ENCODE measurements at places on chromosomes 6 and 20.

DNA sequence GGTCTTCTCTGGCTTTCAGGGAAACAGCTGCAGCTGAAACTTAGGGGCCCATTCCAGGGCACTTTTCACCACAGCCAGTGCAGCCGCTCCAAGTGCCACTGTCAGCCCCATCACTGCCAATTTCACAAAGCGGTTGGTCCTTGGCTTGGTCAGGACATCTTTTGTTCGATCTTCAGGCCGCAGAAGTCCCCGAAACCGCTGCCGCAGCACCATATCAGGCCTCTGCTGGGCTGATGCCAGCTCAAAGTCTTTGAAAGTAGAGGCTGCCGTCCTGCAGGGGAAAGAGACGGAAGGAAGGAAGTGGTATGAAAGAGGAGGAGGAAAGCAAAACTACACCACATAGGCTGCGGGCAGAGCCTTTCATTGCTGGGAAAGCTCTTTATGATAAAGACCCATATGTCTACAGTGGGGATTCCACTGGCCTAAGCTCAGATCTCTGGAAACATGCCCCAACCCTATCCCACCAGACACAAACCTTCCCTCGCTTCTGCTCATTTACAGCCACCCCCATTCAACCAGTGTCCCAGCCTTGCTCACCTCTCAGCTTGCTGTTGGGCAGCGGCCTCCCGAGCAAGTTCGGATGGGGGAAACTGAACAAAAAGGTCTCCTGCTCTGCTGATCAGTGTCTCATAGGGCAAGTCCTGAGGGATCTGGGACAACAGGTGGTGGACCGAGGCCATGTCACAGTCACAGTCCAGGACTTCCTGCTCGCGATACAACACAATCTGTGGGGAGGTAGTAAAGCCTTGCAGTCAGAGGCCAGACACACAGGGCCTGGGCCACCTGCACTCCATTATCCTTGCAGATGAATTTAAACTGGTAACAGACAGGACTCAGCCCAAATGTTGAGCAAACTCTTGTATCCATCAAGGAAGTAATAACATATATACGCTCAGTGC is 23.5 kb downstream of the TBC1D20 start:
- H3K27ac ChIP-seq, result no peak overlapping the region
- peaks cover 20% of the 10 kb centered on the region for H3K4me1 ChIP-seq
- peaks cover 55% of the 10 kb centered on the region for H3K36me3 ChIP-seq
- no peaks in the 10 kb centered on the region for H3K27me3 ChIP-seq

- no peaks in the 10 kb centered on the region for H3K27me3 ChIP-seq
- H3K36me3 ChIP-seq, result no peaks in the 10 kb centered on the region
- H3K4me1 ChIP-seq, result no peaks in the 10 kb centered on the region
- DNase-seq, result no peak
Measured at GRCh38 chr6:157711060-157711459, 112.0 kb upstream of the SNX9 start.

DNA sequence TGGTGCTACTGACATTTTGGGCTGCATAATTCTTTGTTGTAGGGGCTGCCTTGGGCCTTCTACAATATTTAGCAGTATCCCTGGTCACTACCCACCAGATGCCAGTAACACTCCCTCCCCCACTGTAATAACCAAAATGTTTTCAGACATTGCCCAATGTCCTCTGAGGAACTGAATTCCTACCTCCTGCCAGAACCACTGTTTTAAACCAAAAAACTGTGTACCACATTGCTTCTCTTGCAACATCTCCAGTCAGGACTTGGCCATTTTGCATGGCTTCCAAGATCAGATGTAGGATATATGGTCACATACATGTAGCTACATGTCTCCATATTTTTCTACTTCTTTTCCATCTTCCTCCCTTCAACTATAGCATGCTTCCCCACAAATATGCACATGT is 97.4 kb upstream of the IFNGR1 start:
- H3K4me1 ChIP-seq, result no peaks in the 10 kb centered on the region
- no peak overlapping the region for H3K27ac ChIP-seq
- no peaks in the 10 kb centered on the region for H3K27me3 ChIP-seq
- H3K36me3 ChIP-seq, result no peaks in the 10 kb centered on the region
- DNase-seq, result no peak

DNA sequence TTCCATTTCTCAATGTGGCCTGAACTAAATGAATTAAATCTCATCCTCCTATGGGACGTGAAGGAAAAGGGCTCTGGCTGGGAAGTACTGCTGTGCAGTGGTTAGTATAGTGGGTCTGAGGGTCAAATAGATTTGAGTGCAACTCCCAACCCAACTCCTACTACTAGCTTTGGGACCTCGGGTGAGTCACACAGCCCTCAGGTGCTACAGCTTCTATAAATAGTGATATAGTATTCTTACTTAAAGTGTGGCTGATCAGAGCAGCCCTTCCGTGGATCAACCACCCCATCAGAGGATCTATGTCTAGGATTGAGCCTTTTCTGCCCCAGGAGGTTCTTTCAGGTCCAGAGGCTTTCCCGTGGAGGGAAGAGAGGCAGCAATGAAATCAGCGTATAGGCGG is 904 bp upstream of the UST start:
- peak overlapping the region; percentile 60 for H3K4me3 ChIP-seq
- peaks cover 26% of the 10 kb centered on the region for H3K4me1 ChIP-seq
- H3K36me3 ChIP-seq, result no peaks in the 10 kb centered on the region
- no peak for DNase-seq

- no peaks in the 10 kb centered on the region for H3K4me1 ChIP-seq
- no peaks in the 10 kb centered on the region for H3K36me3 ChIP-seq
- H3K27ac ChIP-seq, result no peak overlapping the region
- H3K27me3 ChIP-seq, result no peaks in the 10 kb centered on the region
Measured at GRCh38 chr6:6982663-6983062, 125.1 kb upstream of the RREB1 start.

GRCh38 chr20:31835554-31835953 is 9.8 kb downstream of the FOXS1 start:
- H3K27me3 ChIP-seq, result no peaks in the 10 kb centered on the region
- H3K27ac ChIP-seq, result no peak overlapping the region
- H3K4me1 ChIP-seq, result no peaks in the 10 kb centered on the region
- no peak overlapping the region for H3K4me3 ChIP-seq

- no peaks in the 10 kb centered on the region for H3K36me3 ChIP-seq
- H3K27me3 ChIP-seq, result no peaks in the 10 kb centered on the region
- peaks cover 12% of the 10 kb centered on the region for H3K4me1 ChIP-seq
Measured at GRCh38 chr6:167400482-167401138, 75.7 kb downstream of the TTLL2 start.

DNA sequence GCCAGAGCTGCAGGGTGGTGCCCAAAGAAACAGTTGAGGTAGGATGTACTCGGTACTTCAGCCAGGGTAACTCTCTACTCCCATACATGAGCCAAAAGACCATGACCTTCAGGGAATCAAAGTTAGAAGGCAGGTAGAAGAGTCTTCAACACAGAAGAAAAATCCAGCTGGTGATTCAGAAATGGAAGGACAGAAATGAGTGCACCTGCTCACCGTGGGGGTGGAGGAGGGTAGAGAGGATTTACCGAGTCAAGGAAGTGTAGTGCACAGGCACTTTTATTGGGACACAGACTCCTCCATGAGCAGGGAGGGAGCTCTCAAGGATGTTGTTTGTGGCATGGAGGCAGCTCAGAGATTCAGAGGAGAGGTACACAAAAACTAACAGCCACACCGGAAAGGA is 330.3 kb upstream of the PRDM1 start:
- H3K36me3 ChIP-seq, result no peaks in the 10 kb centered on the region
- H3K27ac ChIP-seq, result no peak overlapping the region
- H3K4me1 ChIP-seq, result peaks cover 11% of the 10 kb centered on the region
- no peak for DNase-seq
- no peak overlapping the region for H3K4me3 ChIP-seq
- H3K27me3 ChIP-seq, result no peaks in the 10 kb centered on the region

DNA sequence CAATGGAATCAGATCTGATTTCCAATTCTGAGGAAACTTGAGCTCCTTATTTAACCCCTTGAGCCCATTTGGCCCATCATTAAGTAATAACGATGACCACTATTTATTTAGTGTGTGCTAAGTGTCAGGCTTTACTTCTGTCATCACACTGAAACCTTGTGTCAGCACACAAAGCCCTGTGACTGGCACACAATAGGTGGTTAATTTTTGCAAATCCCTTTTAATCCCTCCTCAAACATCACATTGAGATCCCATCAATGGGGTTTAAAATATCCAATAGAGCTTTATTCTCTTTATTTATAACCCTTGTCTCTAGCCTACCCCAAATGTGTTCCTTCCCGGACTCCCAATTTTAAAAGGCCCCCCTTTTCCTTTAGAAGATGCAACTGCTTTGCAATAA is 656.8 kb upstream of the CHD6 start:
- no peaks in the 10 kb centered on the region for H3K36me3 ChIP-seq
- H3K27ac ChIP-seq, result no peak overlapping the region
- DNase-seq, result no peak
- H3K27me3 ChIP-seq, result no peaks in the 10 kb centered on the region
- no peak overlapping the region for H3K4me3 ChIP-seq

DNA sequence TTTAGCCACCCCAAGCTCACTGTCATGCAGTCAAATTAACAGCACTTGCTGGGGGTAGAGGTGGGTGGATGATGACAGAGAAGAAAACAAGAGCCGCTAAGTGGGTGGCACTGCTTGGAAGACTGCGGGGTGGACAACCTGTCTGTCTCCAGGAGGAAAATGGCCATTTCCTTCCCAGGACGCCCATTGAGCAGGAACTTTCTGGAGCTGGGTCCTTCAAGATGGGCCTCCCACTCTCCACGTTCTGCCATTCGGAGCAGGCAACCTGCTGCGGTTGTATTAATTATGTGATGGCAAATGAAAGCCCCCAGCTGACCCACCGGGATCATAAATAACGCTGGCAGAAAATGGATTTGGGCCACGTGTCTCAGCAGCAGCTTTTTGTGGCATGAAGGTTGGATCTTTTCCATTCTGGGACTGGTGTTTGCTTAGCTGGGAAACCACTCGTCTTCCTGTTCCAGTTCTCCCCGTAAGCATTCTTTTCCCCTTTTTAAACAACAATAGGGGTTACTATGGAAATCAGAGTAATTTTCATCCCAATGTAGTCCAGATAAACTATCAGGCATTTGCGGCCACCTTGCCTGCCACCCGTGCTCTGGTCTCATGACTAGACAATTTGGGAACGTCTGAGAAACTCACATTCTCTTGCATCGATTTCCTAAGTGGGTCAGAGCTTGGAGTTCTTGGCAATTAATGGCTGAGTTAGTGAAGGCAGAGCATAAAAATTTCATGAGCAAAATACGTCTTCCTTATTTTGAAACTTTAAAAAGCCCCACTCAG is 215.5 kb downstream of the ANKRD60 start:
- no peak for DNase-seq
- no peaks in the 10 kb centered on the region for H3K27me3 ChIP-seq
- H3K4me3 ChIP-seq, result no peak overlapping the region
- no peaks in the 10 kb centered on the region for H3K36me3 ChIP-seq
- no peaks in the 10 kb centered on the region for H3K4me1 ChIP-seq
- H3K27ac ChIP-seq, result no peak overlapping the region

DNA sequence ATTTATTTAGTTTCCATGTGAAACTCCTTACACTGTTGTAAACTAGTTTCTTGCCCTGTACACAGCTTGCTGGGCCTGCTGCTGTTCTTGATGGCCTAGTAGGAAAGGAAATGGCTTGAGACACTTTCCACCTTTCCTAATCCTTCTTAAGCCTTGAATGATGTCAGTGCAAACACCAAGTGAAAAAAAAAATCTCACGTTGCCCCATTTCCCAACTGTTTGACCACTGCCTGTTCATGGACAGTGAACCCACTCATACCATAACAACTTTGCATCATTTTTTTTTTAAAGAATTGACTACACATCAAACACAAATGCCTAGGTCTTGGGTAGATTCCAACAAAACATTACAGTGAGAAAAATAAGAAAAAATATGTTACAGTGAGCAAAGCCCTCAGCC is 653.6 kb upstream of the FLRT3 start:
- no peak overlapping the region for H3K4me3 ChIP-seq
- no peaks in the 10 kb centered on the region for H3K36me3 ChIP-seq
- no peak for DNase-seq
- H3K27ac ChIP-seq, result no peak overlapping the region
- no peaks in the 10 kb centered on the region for H3K27me3 ChIP-seq

DNA sequence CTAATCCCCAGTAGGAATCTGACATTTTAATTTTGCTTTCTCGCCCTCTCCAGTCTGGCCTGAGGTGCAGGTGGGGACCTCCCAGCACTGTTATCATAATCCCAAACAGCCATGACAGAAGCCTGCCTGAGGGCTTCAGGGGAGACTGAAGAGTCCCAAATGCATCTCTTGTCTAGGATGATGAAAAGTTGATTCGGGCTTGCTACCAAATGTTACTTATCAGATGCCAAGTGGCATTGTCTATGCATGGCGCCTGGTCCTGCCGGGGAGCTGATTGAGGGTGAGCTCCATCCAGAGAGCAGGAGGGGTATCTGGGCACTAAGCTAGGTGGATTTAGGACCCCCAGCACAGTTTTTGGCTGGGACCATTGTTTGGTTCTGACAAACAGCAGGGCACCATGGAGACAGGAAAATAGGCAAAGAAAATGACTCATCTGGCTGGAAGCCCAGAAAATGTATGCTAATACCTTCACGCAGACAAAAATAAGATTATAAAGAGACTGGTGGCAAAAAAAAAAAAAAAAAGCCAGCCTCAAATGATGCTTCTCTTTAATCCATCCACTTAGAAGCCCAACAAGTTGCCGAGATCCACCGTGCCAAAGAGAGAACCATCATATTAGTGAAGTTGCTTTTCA is 513.7 kb upstream of the SULF2 start:
- DNase-seq, result no peak
- no peaks in the 10 kb centered on the region for H3K36me3 ChIP-seq
- H3K4me3 ChIP-seq, result no peak overlapping the region
- H3K27ac ChIP-seq, result no peak overlapping the region
- no peaks in the 10 kb centered on the region for H3K4me1 ChIP-seq
